KBM-7 (cell line): ENCODE measurements at places on chromosomes 2 and 18.

- no peak for DNase-seq
These were observed 260.8 kb downstream of the CBLN2 start for GRCh38 chr18:72283148-72283925.

- DNase-seq, result peak; percentile 44
These were observed 1092.3 kb downstream of the BCL11A start for GRCh38 chr2:59461127-59461526.

- no peak for DNase-seq
These were observed 281.5 kb downstream of the TCF4 start for GRCh38 chr18:55306359-55307024.

DNA sequence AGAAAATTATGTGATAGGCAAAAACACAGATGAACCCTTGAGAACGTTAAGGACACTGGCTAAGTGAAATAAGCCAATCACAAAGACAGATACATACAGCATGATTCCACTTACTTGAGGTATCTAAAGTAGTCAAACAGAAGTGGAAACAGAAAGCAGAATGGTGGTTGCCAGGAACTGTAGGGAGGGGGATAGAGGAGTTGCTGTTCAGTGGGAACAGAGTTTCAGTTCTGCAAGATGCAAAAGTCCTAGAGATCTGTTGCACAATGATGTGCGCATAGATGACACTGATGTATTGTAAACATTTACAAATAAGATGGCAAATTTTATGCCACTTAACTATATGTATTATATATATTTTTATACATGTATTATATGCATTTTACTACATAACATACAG lies 59.7 kb downstream of the POLE4 start:
- DNase-seq, result no peak

DNA sequence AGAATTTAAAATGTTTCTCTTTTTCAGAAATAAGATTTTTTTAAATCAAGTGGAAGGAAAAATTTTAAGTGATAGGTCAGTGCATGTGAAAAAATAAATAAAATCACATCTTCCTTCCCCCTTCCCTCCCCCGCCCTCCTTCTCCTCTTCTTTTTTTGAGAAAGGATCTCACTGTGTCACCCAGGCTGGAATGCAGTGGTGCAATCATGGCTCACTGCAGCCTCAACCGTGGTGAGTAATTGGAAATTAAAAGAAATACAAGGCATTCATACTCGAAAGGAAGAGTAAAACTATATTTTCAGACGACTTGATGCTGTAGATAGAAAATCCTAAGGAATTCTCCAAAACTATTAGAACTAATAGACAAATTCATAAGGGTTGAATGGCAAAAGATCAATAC lies 16.9 kb upstream of the CRACDL start:
- no peak for DNase-seq

DNA sequence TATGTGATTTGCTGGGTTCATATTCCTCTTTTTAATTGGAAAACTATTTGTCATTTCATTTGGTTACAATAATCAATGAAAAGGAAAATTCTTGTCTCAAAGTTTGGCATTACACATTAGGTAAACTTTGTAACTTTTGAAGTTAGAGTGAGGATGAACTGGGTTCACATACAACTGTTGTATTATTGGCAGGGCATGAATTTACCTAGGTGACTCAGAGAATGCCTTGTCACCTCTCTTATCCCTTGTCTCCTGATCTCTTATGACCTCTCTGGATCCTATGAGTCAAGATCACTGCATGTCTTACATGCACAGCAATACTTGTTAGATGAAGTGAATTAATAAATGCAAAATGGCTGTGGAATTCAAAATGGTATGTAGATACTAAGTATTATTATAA lies 563.4 kb upstream of the GCFC2 start:
- no peak for DNase-seq

DNA sequence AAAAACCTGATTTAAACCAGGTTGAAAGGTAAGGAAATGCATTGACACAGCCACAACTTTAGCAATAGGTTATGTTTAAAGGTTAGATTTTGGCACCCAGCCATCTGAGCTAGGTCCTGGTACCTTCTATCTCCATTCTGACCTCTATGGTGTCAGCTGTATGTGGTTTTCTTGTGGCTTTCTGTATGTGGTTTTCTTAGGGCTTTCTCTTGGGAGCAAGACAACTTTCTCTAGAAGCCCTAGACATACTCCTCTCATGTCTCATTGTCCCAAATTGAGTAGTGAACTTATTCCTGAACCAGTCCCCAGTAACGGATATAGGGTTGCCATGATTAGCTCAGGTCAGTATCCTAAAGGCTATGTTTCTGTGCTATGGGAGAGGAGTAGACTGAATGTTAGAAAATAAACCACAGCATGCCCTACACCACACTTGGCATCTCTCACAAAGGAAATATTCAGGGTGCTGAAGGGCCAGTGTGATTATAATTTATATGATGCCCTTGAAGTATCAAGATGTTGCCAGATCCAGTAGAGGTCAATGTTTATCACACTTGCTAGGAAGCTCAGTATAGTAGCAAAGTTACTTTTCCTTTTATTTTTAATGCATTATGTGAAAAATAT lies 176.1 kb downstream of the CAPN13 start:
- peak; percentile 47 for DNase-seq

- DNase-seq, result no peak
These were observed 376.1 kb upstream of the SOX11 start for GRCh38 chr2:5316001-5316490.

GRCh38 chr2:3638456-3638810 lies 19.6 kb upstream of the ALLC start:
- DNase-seq, result no peak

GRCh38 chr18:56161566-56162260 lies 476.7 kb downstream of the TXNL1 start:
- DNase-seq, result no peak
